Tibial nerve (tissue), 4 donors: ENCODE measurements at places on chromosomes 6 and 20. TPM values are rescaled to one million over a fixed set of nuclear protein-coding genes. Genes with fewer than 3 reads are reported as not detected.

The ATF6B gene
- 121 TPM for total RNA-seq

The PRSS16 gene
- total RNA-seq: not detected

The CDH4 gene
- 0.87 TPM for total RNA-seq

DNA sequence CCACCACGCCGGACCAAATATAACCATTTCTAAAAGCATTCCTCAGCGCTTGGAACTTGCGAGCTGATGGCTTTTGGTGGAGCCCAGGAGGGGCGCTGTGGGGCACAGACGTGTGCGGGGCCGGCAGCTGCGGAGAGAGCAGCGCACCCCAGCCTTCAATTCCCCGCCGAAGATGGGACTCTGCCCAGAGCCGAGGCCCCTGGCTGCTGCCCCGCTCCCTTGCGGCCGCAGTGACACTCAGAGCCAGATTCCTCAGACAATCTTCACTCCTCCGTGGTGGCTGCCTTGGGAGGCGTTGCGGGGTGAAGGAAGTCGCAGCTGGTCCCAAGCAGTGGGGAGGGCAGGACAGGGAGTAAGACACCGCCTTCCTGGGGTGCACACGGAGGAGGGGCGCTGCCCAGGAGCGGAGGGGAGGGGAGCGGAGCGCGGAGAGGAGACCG, 87.7 kb downstream of the TMEM242 start:
- H3K27me3 ChIP-seq: peaks cover 45% of the 10 kb centered on the region
- DNase-seq: no peak
- no peaks in the 10 kb centered on the region for H3K36me3 ChIP-seq
- H3K27ac ChIP-seq: no peak overlapping the region
- peak overlapping the region; percentile 46 for H3K4me3 ChIP-seq

DNA sequence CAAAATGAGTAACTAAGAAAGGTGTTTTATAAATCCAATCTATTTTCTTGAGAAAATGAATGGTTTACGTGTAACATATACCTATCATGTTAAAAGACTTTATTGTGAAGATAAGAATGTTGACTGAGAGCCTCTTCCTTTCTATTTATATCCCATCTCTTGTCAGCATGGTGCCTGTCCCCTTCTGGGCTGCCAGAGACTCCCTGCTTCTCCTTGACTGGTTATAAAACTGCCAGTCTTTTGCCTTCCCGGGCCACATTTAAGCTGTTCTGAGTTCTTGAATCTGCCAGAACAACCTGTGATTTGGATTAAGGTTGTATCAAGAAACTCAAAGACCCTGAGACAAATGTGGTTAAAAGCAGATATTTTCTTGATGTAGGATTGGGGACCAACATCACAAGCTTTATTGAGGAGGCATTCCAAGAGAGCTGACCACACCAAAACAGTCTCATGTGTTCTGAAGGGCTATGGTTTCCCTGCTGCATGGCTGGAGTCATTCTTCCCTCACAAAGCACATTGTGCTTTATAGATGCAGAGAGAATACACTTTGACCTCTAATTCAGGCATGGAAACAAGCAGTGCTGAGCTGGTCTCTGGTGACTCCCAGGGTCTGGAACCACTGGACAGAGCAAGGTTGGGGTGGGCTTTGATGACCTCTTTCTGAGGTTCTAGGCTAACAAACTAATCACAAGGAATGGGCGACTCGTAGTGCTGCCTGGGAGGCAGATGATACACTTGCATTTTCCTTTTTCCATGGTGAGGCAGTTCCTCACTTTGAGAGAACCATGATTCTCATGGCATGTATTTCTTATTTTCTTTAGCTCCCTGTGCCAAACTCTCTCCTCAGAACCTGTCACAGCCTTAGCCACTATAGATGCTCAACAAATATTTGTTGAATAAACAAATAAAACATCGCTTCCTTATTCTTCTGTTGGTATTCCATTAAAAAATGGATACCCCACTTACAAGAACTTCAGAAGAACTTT, 205.0 kb upstream of the PREP start:
- no peaks in the 10 kb centered on the region for H3K36me3 ChIP-seq
- peaks cover 10% of the 10 kb centered on the region for H3K4me1 ChIP-seq
- H3K27me3 ChIP-seq: no peaks in the 10 kb centered on the region
- H3K4me3 ChIP-seq: no peak overlapping the region
- no peak overlapping the region for H3K27ac ChIP-seq

GRCh38 chr20:9202420-9203080, 133.7 kb downstream of the PLCB4 start:
- no peaks in the 10 kb centered on the region for H3K27me3 ChIP-seq
- no peak overlapping the region for H3K4me3 ChIP-seq
- no peak overlapping the region for H3K27ac ChIP-seq
- no peaks in the 10 kb centered on the region for H3K4me1 ChIP-seq
- H3K36me3 ChIP-seq: no peaks in the 10 kb centered on the region

DNA sequence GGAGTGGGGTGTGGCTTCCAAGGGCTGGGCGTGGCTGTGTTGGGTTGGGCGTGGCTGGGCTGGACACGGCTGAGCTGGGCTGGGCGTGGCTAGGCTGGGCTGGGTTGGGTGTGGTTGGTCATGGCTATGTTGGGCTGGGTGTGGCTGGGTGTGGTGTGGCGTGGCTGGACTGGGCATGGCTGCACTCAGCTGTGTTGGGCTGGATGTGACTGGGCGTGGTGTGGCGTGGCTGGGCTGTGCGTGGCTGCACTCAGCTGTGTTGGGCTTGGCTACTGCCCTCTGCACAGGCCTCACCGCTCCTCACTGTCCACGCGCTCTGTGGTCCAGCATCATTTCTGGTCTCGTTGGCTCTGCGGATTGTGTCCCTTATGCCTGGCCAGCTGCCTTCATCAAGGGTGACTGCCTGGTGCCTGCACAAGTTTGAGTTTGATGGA, 43.5 kb upstream of the SLCO4A1 start:
- peaks cover 82% of the 10 kb centered on the region for H3K27me3 ChIP-seq
- no peak overlapping the region for H3K4me3 ChIP-seq
- no peaks in the 10 kb centered on the region for H3K4me1 ChIP-seq
- H3K27ac ChIP-seq: no peak overlapping the region

DNA sequence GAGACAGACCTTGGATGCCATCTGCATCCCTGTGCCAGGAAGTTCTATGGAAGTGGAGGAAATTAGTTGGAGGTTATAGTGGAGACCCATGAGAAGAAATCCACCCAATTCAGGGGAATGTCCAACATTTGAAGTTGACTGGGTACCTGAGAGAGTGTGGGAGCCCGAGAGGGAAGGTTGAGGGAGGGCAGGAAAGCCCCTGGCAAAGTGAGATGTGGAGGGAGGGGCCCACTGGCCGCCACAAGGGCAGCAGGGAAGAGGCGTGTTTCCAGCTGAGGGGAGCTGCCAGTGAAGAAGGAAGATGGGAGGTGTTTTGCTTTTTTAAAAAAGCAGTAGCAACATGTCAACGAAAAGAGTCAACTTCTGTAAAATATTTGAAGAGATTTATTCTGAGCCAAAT, 16.3 kb upstream of the SERPINB9 start:
- H3K4me1 ChIP-seq: no peaks in the 10 kb centered on the region
- no peaks in the 10 kb centered on the region for H3K36me3 ChIP-seq
- no peak overlapping the region for H3K27ac ChIP-seq
- H3K4me3 ChIP-seq: no peak overlapping the region
